ENCODE measurements at places on chromosomes 3 and 15.

- no peak for DNase-seq
Observed at GRCh38 chr15:90876046-90876445, 7.7 kb downstream of the FURIN start.

- no peak for DNase-seq
Observed at GRCh38 chr3:41854956-41855355, 106.9 kb downstream of the ULK4 start.

- no peak for DNase-seq
Observed at GRCh38 chr3:167862104-167862730, 126.7 kb downstream of the SERPINI1 start.

GRCh38 chr3:168950622-168951021, 712.9 kb downstream of the MECOM start:
- DNase-seq, result no peak

GRCh38 chr3:100978011-100978659, 15.1 kb downstream of the ABI3BP start:
- DNase-seq, result no peak

DNA sequence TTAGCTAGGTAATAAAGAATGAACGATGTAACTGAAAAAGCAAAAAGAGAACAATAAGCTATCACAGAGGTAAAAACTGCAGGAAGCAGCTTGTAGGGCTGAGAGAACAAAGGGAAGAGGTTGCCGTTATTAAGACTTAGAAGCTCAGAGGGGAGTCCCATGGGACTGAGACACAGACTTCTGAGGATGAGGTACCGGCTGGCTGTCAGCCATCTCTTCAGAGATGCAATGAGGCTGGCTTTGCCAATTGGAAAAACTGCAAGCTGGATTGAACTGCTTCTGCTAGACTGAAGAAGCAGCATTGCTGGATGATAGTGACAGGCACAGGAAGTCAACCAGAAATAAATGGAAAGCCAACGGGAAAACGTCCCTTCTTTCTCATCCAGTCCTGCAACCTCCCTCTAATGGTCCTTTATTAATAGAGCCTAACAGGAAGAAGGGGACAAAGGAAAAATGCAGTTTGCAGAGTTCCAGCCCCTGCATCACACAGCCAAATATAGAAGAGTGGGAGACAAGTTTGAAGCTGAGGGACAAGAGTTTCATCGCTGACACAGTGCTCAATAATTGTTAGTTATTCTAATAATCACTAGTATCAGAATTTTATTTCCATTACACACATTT, 21.1 kb upstream of the KLHL6 start:
- DNase-seq, result peak; percentile 75

DNA sequence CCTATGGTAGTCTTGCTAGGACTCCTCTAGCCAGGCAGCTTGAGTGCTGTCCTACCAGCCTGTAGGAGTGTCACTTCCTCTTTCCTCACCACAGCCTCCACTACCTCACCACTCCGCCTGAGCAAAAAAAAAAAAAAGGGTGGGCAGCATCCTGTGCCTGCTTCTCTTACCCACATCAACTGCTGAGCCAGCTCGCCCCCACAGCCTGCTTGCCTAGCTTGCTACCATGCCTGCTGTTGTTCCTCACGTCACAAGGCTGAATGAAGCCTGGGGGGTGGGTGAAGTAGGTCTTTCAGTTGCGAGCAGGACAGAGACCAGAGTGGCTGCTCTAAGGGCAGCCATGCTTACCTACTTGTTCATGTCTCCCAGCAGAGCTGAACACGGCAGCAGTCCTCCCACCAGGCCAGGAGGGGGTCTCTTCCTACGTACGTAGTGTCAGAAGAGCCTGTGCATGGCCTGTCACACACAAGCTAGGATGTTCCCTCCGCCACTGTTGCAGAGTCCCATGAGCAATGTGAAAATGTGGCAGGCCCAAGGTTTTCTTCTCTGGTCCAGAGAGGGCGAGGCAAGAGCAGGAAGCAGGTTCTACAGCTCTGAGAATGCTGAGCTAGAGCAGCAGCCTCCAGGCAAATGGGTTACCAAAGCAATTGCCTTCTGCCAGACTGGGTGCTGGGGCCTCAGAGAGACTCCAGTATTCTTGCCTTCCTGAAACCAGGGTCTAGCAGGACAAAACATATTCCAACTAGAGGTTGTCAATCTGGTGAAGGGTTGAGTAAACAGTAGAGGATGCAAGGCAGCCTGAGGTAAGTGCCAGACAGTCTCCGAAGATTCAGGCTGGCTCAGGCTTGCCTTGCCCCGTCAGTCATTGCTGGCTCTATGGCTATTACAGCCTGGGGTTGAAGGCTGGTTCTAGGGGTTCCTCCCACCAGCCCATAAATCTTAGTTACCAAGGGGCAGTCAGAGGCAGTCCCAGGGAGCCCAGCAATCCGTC, 8.1 kb downstream of the PPM1M start:
- DNase-seq, result no peak

GRCh38 chr15:97929456-97930229, 30.9 kb upstream of the ARRDC4 start:
- DNase-seq, result no peak

- DNase-seq, result no peak
Observed at GRCh38 chr15:63597038-63597790, at the start of gene FBXL22. Gene FBXL22 (plus strand): TSS chr15:63597387. CDS start chr15:63597393, 6 bp downstream.
